ENCODE measurements at places on chromosomes 2 and 18.

- no peak for DNase-seq
Measured at GRCh38 chr2:55173438-55174054, 58.5 kb downstream of the CLHC1 start.

GRCh38 chr2:119448427-119449141, 16.9 kb downstream of the TMEM37 start:
- DNase-seq: no peak

DNA sequence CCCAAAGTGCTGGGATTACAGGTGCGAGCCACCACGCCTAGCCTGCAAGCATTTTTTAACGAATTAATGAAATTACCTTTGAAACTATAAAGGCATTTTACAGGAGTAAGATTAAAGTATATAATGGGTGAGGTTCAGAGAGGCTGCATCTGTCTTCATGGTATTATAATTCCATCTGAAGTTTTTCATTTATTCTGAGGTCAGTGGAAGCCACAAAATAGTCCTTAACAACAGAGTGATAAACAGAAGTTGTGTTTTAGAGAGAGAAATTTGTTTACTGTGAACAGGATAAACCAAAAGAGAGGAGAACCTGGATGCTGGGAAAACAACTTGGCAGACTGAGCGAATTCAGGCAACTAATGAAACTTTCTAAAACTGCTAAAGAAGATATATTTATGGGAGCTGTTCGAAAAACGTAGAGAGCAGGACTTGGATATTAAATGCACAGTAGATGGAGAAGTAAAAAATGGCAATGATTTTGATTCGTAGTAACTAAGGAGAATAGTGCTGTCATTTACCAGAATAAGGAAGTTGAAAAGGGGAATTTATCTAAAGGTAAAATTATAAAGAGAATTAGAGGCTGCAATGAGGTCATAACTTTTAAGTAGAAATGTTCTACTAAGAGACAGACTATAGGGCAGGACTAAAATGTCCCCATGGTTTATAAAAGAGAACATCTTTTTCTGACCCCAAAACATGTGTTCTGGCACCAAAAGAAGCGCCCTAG, 37.9 kb upstream of the ITGA4 start:
- no peak for DNase-seq

DNA sequence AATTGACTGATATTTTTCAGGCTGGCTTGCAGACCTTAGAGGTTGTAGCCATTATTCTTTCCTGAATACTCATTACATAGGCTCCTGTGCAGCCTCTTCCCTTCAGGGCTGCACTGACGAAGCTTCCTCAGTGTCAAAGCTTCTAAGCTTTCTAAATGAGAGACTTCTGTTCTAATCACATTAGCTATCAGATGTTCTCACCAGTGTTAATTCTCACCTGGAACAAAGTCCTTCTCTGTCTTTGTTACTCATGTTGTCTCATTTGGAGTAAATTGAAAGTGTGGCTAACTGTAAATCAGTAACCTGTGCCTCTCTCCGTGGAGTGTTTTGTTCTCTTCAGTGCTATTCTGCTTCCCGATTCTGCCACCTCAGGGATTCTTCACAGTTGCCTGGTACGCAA, 76.9 kb downstream of the MC4R start:
- no peak for DNase-seq

DNA sequence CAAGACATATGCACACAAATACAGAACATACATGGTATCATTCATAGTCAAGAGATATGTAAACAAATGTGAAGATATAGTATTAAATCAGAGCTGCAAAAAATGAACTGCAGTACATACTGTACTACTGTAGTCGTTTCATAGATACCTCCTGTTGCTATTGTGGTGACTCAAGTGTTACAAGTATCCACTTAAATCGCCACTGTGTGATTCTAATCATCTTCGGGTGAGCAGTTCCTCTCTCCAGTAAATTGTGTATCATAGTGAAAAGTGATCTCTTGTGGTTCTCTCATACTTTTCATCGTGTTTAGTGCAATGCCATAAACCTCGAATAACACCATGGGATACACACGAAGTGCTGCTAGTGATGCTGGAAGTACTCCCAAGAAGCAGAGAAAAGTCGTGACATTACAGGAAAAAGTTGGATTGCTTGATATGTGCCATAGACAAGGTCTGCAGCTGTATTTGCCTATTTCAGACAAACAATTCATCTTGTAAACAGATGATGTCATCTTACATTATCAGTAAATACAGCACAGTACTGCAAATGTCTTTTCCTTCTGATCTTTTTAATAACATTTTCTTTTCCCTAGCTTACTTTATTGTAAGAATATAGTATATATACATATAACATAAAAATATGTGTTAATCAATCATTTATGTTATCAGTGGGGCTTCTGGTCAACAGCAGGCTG, 222.2 kb downstream of the BCL11A start:
- DNase-seq: no peak

- DNase-seq: no peak
Measured at GRCh38 chr2:5472673-5473072, 219.5 kb upstream of the SOX11 start.

- no peak for DNase-seq
Measured at GRCh38 chr2:11099122-11100065, 55.9 kb upstream of the SLC66A3 start.

GRCh38 chr2:58514252-58514651, 273.1 kb upstream of the FANCL start:
- DNase-seq: no peak

GRCh38 chr2:134273256-134273983, 19.5 kb downstream of the MGAT5 start:
- DNase-seq: no peak

- DNase-seq: no peak
Measured at GRCh38 chr2:208371634-208371935, 35.0 kb upstream of the PTH2R start.

- no peak for DNase-seq
Measured at GRCh38 chr18:13289481-13290205, 71.1 kb downstream of the LDLRAD4 start.
